Occipital lobe (tissue), 3 donors: ENCODE measurements at places on chromosomes 7 and 10.
A peak's percentile ranks its signal among the peaks of the same experiment; 100 is the strongest.

DNA sequence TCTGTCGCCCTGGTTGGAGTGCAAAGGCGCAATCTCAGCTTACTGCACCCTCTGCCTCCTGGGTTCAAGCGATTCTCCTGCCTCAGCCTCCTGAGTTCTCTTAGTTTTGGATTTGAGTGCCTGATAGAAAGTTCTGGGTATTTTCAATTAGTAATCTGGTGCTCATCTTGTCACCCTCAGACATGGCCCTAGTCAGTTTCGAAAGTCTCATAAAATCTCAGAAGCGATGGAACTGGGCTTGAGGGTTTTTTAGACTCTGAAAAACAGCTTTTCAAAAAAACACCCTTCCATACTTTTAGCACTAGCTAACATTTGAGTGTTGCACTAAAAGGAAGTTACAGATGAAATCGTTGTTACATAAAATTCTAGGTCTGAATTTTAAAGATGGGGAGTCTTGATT, 9.4 kb upstream of the PIP4K2A start:
- DNase-seq = no peak

- no peak for DNase-seq
Observed at GRCh38 chr10:114399576-114399975, 4.7 kb downstream of the AFAP1L2 start.

GRCh38 chr7:120919466-120919865, 31.1 kb upstream of the ING3 start:
- DNase-seq = no peak

- DNase-seq = no peak
Observed at GRCh38 chr7:126979722-126980121, 273.0 kb downstream of the GRM8 start.

DNA sequence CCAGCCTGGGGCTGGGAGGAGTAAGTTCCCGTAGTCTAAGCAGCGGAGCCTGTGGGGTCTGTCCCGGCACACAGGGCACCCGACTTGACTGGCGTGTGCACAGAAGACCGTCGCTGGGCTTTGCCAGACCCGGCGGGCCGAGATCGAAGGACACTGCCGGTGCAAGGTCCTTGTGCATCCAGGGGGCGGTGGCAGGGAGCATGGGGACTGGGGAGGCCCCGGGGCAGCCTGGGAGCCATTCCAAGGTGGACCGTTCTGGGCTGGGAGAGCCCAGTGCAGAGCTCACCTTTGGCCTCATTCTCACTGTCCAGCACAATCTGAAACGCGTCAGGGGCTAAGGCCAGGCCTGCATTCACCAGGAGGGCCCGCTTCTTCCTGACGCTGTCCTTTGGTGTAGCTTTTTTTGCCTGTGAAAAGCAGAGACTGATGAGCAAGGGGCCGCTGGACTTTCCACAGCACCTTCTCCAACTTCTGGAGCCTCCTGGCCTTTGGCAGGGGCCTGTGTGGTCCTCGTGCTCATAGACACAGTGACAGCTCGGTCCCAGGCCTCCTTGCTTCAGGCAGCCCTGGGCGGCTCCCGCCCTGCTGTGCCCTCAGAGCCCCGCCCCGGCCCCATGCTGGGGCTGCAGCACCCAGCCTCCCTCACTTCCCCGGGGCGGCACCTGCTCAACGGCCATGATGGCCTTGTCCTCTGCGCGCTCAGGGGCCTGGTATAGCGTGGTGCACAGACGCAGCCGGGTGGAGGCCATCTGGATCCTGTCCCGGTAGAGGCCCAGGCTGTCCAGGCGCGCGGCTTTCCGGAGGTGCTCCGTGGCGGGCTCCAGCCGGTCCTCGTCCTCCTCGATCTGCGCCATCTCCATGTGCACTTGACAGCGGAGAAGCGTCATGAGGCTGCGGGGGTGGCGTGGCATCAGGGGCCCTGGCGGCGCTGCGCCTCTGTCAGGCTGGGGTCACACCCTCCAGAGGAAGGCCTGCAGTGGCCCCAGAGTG, 20.3 kb downstream of the CFAP46 start:
- no peak for DNase-seq

GRCh38 chr7:47382200-47382599, 199.7 kb downstream of the TNS3 start:
- DNase-seq = no peak

DNA sequence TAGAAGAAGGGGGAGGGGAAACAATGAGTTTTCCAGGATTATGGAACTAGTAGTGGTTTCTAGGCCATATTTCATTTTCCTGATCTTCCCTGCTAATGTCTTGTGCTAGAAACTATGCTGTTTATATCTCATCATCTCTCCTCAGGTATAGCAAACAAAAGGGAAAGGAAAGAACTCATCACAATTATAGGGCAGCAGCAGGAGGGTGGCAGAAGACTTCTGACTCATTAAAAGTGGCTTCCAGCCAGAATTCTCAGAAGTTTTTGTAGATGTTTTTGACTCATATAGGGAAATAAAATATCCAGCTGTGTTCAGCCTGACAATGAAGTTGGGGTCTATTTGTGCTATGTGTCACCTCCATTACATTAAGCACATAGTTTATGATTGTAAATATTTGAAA, 6.5 kb downstream of the AHR start:
- no peak for DNase-seq

GRCh38 chr10:127298381-127298780, 102.0 kb upstream of the INSYN2A start:
- no peak for DNase-seq

GRCh38 chr7:35482231-35482630, 212.7 kb downstream of the HERPUD2 start:
- no peak for DNase-seq

DNA sequence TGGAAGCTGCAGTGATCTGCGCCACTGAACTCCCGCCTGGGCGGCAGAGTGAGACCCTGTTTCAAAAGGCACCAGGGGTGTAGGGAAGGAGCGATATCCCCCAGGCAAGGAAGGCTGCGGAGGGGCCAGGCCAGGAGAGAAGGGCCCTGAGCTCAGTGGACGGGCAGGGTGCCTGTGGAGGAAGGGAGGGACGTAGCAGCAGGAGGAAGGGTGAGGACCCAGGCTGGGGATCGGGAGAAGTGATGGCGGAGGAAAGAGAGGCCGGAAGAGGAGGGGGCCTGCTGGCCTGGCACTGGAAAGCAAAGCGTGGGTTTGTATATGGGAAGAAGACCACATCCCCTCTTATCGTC, 45.6 kb downstream of the ALOX5 start:
- DNase-seq = no peak

GRCh38 chr10:11886851-11887250, 63.7 kb downstream of the PROSER2 start:
- DNase-seq = no peak

GRCh38 chr7:36216063-36216684, 63.1 kb downstream of the EEPD1 start:
- no peak for DNase-seq

GRCh38 chr7:157769526-157770215, 432.9 kb downstream of the DNAJB6 start:
- DNase-seq = no peak

DNA sequence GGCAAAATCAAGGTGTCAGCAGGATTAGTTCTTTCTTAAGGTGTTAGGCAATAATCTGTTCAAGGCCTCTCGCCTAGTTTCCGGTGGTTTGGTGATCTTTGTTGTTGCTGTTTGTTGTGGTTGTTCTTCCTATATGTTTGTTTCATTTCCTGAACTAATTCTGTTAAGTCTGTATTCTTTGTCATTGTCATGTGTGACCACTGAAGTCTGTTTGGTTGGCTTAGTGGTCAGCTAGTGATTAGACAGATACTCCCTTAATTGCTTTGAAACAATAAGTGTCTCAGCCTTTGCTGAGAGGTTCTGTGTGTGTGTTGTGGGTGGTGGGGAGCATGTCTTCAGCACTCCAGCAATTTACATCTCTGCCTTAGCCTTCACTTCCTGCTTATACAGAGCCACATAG, 46.0 kb downstream of the ABCC2 start:
- DNase-seq = no peak

- no peak for DNase-seq
Observed at GRCh38 chr10:96693431-96693830, 26.9 kb downstream of the PIK3AP1 start.

GRCh38 chr10:108413954-108414353, 1249.4 kb upstream of the SORCS1 start:
- DNase-seq = no peak

DNA sequence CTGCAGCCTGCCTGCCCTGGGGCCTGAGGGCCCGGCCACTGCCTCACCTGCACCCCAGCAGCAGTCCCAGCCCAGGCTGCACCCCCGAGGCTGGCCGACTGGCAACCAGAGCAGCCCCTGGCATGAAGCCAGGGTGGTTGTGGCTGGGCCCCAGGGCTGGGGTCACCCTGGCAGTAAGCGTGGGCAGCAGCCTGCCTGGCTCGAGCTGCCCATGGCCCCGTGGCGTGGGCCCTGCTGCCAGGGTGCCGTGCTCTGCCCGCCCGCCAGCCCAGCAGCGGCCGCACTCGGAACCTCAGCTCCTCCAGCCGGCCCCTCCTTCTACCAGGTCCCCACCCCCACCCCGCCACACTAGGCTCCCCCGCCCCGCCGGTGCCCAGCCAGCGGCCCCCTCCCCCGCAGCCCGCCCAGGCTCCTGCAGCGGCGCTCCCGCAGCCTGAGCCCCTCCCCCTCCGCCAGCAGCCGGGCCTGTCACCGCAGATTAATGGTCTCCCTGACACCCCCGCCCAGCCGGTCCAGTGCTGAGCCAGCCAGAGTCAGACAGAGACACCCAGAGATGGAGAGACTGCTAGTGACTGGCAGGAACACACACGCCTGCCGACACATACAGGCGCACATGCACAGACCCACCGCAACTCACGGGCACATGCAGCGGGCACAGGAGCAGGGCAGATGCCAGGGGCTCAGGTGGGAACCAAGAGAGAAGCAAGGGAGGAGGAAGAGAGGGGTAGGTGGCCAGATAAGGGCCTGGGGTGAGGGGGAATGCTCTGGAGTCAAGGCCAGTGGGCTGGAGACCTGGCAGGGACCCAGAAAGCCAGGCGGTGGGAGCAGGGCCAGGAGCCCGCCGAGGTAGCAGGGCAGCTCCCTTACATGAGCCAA, 22.4 kb downstream of the KCNH2 start:
- peak; percentile 23 for DNase-seq

DNA sequence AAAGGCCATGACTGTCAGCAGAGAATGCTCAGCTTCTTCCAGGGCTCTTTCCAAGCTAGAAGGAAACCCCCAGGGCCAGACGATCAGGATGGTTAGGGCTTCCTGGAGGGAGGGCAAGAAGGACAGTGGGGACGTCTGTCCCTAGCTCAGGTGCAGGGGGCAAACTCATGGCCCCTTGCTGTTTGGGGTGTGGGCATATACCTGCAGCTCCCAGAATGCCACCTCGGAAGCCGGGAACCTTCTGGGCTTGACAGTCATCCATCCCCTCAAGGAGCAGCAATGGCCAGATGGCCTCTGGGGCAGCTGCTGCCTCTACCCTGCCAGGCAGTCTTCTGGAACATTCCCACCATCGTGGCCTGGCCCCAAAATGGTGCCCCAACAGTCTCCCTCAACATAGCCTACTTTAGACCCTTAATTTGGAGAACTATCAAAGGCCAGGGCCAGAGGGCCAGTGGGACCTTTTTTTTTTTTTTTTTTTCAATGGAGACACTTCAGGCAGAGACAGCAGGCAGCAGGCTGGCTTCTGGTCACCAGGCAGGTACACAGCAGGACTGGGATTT, 40.2 kb upstream of the ZMIZ1 start:
- no peak for DNase-seq

DNA sequence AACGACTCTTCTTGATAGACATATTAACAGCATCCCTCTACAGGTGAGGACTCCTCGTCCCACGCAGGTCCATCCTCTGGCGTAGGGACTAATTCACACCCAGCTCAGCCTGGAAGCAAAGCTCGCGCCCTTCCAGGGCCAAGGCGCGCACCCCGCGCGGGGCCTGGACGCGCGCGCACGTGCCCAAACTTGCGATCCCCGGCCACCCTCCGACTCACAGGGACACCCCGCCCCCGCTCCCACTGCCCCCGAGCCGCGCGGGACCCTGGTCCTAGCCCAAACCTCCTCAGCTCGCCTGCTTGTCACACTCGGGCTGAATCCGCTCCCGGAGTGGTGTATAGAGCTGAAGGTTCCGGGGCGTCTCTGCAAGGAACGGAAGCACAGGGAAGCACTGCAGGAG, 76.9 kb downstream of the ZNF248 start:
- no peak for DNase-seq

GRCh38 chr10:89217057-89217990, 10.2 kb upstream of the CH25H start:
- peak; percentile 15 for DNase-seq

- no peak for DNase-seq
Observed at GRCh38 chr7:91869661-91870060, 10.8 kb downstream of the MTERF1 start.

DNA sequence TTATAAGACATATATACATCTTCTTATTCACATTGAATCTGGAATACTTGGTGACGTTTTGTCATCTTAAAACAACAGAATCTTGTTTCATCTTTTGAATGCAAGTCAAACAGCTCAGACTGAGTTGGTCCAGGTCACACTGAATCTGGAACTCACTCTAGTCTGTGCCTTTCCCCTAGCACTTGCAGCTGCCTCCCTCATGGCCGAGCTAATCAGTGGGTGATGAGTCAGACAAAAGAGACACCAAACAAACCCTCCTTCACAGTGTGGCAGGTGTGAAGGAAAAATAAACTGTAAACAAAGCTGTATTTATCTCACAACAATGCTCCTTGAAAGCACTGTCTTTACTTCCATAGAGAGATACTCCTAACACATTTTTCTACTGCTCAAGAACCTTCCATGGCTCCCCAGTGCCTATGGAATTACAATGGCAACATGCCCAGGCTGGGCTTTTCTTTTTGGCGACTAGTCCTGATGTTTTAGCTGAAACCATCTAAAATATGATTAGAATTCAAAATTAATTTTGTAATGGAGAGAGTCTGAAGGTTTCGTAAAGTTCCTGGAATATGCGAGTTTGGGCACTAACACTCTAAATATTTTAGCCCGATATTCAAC, 140.0 kb downstream of the ZNF365 start:
- no peak for DNase-seq

DNA sequence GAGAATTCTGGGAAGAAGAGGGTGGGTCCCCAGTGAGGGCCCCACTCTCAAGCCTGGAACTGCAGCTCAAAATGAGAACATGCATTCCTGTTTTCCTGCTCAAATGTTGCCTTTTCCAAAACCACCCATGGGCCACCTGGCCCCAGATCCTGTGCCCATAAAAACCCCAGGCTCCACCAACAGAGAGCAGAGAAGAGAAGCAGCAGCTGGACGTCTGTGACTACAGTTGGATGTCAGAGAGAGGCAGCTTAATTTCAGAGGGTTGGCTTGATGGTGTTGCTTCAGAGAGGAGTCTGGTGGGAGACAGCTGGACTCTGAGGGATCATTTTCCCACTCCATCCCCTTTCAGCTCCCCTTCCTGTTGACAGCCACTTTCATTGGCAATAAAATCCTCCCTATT, 256.4 kb downstream of the FZD1 start:
- no peak for DNase-seq
